Occipital lobe (tissue), 3 donors: ENCODE measurements at places on chromosomes 5 and 9. TPM values are rescaled to one million over a fixed set of nuclear protein-coding genes. Genes with fewer than 3 reads are reported as not detected.

The SHC3 gene
- total RNA-seq, result 51.5 TPM

The LHX3 gene
- not detected for total RNA-seq

The C5orf58 gene
- total RNA-seq, result not detected

DNA sequence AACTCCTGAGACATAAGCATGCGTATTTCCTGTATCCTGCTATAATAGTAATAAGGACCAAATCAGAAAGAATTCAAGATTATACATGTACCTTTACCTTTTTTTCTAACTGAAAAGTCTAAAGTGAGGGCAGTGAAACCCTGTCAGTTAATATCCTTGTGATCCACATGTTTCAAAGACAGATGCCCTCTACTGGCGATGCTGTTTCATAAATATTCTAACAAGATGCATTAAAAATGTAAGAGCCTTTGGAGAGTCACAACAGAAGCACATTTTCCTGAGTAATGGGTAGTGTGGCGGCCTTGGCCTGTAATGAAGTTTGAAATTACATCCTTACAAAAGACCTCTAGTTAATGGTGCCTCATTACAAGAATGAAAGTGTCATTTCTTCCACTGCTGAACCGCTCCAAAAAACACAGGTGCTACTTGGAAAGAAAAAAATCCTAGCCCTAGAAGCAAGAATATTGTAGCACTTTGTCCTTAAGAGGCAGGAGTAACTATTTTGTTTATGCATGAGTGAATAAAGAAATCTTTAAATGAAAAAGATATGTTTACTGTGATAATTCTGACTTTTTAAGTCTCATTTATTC lies 232.6 kb downstream of the EPB41L4A start:
- no peak for DNase-seq

DNA sequence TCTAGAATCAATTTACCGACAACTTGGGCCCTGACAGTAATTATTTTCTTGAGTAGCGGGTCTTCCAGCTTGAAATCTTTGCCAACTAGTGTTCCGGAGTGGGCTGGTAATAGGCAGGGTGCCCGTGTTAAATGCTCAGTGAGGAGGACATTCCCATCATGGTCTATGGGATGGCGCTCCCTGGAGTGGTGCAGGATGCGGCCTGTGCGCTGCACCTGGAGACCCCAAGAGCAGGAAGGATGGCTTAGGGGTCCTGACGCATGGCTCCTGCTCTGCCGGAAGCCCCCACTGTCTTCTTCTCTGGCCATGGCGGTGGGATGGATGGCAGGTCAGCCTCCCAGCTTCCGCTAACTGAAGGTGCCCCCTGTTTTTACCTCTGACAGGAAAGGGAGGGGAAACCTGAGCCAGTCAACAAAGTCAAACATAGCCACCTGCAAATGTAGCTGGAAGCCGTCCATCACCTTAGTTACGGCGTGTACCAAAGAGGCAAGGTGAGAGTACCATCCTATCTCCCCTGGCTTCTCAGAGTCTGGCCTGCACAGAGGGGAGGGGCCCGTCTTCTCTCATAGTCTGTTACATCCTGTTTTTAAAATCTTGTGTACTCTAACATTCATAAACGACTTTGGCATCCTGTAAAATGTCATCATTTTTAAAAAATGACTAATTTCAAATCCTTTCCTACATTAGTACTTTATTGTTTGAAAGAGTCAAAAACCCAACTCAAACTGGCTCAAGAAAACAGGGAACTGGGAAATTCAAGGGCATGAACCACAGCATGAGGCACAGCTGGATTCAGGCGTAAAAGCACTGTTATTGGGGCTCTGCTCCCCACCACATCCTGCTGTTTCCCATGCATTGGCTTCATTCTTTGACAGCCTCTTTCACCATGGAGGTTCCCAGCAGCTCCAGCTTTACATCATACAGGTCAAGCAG lies 28.5 kb upstream of the UNC5A start:
- DNase-seq, result no peak

The CCDC180 gene
- total RNA-seq, result 8.1 TPM

DNA sequence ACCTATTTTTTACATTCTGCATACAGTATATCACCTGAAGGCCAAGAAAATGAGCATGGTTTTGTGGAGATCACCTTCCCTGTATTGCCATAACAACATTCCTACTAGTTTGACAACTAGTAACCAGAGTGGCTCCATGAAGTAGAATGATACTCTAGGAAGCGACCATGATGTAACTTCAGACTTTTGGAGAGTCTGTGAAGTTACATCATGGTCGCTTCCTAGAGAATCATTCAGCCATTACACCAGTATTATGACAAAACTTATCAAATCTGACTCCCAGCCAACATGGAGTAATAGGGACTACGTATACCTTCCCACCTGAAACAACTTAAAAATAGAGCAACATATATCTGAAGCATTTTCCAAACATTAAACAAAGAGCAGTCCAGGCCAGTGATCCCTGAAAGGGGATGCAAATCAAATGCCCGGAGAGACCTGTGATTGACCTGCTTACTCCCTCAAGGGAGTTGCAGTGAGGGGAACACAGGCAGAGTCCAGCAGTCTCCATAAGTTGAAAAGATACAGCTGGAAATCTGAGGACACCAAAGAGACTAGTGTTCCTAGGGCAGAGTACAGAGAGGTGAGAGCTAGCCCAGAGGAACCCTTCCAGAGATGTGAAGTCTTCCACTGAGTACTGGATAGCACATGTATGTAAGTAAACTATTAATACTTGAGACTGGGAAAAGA lies 7.8 kb downstream of the ECM2 start:
- no peak for DNase-seq

- DNase-seq, result no peak
Observed at GRCh38 chr9:33041432-33042188, 16.5 kb downstream of the DNAJA1 start.

GRCh38 chr5:62649025-62649424 lies 70.4 kb downstream of the LRRC70 start:
- no peak for DNase-seq

The CLPTM1L gene
- total RNA-seq, result 101 TPM

The SHOC1 gene
- 0.16 TPM for total RNA-seq

The AMBP gene
- total RNA-seq, result 1.6 TPM

The HSPA4 gene
- 129 TPM for total RNA-seq

The TUSC1 gene
- total RNA-seq, result 10.5 TPM

DNA sequence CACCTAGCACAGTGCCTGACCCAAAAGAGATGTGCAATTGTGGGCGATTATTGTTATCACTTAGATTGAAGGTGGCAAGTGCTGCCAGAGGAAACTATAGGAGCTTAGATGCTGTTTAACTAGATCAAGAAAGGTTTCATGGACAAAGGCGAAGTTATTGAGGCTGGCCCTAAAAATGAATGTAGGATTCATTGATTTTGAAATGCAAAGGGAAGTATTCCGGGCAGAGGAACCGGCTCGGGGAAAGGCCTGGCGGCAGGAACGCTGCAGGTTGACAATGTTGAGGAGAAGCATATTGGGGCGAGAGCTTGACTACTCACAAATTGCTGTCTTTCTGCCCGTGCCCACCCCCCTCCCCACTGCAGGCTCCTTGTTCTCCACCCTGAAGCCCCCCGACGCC lies 37.4 kb upstream of the TTC1 start:
- no peak for DNase-seq

DNA sequence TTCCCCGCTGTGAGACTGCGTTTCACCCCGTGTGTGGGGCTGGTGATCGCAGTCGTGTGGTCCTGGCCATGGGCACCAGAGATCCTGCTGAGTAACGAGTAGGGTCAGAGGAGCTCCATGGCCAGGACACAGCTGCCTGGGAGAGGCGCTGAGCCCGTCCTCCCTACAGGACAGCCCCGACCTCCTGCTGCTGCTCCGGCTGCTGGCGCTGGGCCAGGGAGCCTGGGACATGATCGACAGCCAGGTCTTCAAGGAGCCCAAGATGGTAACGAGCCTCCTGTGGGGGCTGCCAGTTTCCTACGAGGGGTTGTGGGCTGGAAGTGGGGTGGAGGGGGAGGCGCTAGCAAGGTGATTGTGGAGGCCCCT lies 11.0 kb downstream of the NELFB start:
- DNase-seq, result no peak

DNA sequence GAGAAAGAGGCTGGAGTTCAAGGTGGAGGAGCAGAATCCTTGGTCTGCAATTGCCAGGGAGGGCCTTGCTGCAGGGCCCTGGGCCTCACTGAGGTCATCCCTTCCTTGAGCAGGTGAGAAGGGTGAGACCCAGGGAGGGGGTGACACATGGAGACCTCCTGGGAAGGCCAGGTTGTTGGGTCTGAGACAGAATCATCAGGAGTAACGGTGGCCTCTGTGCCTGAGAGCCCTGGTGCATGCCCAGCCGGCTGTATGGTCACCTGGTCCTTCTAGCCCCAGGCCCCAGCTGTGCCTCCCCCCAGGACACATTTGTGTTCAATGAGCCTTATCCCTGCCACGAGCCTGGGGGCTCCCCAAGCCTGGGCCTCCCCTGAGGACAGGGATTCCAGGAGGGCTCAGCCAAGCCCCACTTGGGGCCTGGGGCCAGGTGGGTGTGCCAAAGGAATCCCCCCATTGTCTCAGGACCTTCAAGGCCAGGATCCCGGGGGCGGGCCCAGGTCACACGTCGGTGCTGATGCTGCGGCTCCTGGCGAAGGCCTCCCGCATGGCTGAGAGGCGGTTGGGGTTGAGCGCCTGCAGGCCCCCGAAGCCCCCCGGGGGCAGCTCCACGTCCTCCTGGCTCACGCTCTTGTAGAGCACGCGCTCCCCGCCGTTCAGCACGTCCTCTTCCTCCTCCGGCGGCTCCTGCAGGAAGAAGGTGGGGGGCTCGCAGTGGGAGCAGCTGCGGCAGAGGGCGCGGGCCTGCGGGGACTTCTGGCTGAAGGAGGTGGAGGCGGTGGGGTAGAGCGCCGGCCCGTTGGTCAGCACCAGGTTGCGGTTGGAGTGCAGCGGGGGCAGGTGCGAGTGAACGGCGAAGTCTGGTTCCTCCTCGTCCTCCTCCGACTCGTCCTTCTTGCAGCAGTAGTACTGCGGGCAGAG lies 30.4 kb downstream of the FAM163B start:
- no peak for DNase-seq

GRCh38 chr5:149860801-149861322 lies 83.7 kb downstream of the PDE6A start:
- no peak for DNase-seq

- no peak for DNase-seq
Observed at GRCh38 chr9:137462396-137462985, 3.4 kb upstream of the NSMF start.

- DNase-seq, result no peak
Observed at GRCh38 chr5:76177978-76178377, 94.8 kb downstream of the SV2C start.

The STOM gene
- total RNA-seq, result 25.1 TPM

The TRAPPC13 gene
- 40.6 TPM for total RNA-seq

The LCN1 gene
- total RNA-seq, result not detected

DNA sequence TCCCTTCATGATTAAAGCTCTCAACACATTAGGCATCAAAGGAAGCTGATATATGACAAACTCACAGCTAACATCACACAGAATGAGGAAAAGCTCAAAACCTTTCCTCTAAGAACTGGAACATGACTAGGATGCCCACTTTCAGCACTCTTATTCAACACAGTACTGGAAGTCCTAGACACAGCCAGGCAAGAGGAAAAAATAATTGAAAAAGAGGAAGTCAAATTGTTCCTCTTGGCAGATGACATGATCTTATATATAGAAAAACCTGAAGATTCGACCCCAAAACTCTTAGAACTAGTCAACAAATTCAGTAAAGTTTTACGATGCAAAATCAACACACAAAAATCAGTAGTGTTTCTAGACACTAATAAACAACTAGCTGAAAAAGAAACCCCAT lies 144.3 kb upstream of the NREP start:
- DNase-seq, result no peak

The ITGA2 gene
- total RNA-seq, result 5.5 TPM

GRCh38 chr9:23962101-23962500 lies 136.1 kb upstream of the ELAVL2 start:
- no peak for DNase-seq

DNA sequence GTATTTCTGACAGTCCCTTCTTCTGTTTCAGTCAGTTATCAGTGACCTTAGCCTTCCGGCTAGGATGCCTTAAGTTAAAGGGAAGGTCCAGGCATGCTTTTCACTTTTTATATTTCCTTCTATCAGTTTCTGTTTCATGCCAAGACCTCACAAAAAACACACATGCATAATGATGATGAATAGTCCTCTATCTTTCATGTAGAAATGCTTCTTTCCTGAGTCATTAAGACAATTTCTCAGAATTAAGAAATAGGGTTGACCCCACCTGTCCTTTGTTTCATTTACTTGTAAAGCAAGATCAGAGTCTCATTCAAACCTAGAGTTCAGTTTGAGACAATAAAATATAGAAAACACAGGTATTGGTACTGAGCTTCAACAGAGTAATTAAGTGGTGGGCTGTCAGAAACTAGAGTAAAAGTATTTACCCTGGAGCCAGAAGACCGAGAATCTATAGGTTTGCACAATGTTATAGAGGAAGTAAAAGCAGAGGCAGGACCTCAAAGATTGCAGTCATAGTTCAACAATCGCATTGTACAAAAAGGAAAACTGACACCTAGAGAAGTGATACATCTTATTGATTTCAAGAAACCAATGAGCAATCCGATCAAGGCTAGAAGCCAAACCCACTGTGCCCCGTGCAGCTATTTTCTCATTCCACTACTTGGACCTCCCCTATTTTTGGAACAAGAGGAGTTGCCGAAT lies 118.7 kb upstream of the PUM3 start:
- DNase-seq, result no peak

The ACSL6 gene
- 32.9 TPM for total RNA-seq

DNA sequence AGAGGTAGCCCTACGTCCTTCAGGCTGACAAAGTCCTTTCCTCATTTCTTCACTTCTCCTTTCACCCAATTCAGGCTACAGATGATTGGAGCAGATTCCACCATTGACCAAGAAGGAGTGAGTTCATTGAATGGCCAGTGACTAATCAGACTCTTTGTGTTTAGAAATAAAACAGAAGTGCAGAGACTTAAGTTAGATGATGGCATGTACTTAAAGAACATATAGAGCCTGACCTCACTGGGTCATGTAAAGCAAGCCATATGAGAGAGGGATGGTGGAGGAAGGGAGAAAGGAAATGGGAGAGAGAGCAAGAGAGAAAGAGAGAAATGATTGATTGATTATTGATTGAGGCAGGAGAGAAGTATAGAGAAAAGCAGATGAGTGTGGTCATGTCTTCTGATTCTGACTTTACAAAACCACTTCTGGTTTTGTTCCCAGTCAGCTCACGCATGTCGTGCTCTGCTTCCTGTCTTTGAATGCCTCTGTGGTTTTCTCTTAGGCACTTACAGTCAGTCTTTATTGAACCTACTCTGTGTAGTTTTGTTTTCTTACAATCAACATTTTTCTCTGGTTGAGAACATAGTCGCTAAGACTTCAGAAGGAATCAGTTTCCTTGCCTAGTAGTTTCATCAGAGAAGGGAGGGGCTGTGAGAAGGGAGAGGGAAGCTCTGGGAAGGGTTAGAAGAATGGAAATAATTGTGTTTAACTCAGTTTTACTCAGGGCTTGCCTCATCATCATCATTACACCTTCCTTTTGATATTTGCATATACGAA lies 149.2 kb upstream of the KLF9 start:
- no peak for DNase-seq
